HFFc6 (cell line): ENCODE measurements at places on chromosomes 11 and 22. TPM values are rescaled to one million over a fixed set of nuclear protein-coding genes. Genes with fewer than 3 reads are reported as not detected.

MOV10L1 gene
- 0.19 to 1.7 TPM (median 0.44 TPM) in 3 replicates for total RNA-seq

PRG3 gene
- total RNA-seq = not detected in 2 replicates

DNA sequence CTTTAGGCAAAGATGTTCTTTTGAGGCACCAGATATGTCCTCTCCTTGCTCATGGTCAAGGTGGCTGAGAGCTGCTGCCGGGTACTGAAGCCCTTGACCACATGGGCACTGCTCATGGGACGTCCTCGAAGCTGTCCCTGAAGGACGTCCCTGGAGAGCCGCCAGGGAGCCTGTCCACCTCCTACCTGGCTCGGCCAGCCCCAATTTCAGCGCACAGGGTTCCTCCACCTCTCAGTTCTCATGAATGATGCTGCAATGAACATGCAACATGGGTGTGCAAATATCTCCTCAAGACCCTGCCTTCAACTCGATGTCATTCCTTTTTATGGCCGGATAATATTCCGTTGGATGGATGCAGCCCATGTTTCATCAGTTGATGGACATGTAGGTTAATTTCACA lies 24.4 kb upstream of the TOLLIP start:
- no peak overlapping the region for H3K4me3 ChIP-seq
- peaks cover 5% of the 10 kb centered on the region; the same call in 1 of the 2 replicates for H3K36me3 ChIP-seq
- peaks cover 16% of the 10 kb centered on the region for H3K27me3 ChIP-seq

GRCh38 chr22:19802894-19803735 lies 42.5 kb downstream of the TBX1 start:
- H3K4me3 ChIP-seq = no peak overlapping the region
- H3K27ac ChIP-seq = no peak overlapping the region
- no peak for DNase-seq
- H3K36me3 ChIP-seq = no peaks in the 10 kb centered on the region

GRCh38 chr22:30348809-30349208 lies 7.9 kb downstream of the SF3A1 start:
- H3K4me1 ChIP-seq = peaks cover 18% of the 10 kb centered on the region
- peak overlapping the region; percentile 13; the same call in 1 of the 2 replicates for H3K27ac ChIP-seq
- H3K36me3 ChIP-seq = peaks cover 20% of the 10 kb centered on the region
